CD4-positive, alpha-beta T cell treated with Interleukin-12 subunit alpha and Interleukin-12 subunit beta, for 1 hour (primary cell): ENCODE measurements at places on chromosomes 5 and 9.

DNA sequence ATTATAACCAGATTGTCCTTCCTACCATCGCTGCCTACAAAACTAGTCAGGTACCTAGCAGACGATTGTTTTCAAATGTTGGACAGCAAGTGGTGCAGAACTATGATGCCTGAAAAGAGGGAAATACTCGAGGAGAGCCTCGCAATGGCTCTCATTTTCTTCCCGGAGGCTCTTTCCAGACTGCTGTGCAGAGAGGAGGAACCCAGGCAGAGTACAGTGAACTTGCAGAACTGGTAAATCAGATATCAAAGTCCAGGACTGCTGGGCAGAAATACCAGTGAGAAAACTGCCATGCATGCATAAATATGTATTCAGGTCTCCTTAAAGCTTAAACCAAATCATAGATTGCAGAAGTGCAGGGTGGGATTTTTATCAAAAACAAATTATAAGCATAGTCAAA is 26.4 kb upstream of the UGT3A1 start:
- no peak for DNase-seq

- DNase-seq: no peak
These were observed 11.5 kb upstream of the IRX2 start for GRCh38 chr5:2762744-2763532.

DNA sequence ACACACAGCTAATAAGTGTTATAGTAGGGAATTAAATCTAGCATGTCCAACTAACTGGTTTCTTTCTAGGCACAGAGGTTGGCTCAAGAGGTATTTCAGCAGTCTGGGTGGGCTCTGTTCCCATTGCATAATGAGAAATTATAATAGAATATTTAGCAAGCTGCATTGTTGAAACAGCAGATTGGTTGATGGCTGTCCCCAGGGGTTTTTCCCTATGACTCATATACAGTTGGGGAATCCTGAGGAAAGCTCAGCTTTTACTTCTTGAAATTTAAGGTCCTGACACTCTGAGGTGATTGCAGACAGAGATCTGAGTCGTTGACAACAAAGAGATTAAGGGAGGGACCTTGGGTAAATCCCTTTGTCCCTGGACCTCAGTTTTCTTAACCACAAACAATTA is 38.3 kb upstream of the TNFSF8 start:
- DNase-seq: peak; percentile 22

GRCh38 chr5:35788724-35789123 is 68.0 kb upstream of the IL7R start:
- no peak for DNase-seq

- DNase-seq: no peak
These were observed 15.0 kb upstream of the UGT3A1 start for GRCh38 chr5:36006163-36006562.

DNA sequence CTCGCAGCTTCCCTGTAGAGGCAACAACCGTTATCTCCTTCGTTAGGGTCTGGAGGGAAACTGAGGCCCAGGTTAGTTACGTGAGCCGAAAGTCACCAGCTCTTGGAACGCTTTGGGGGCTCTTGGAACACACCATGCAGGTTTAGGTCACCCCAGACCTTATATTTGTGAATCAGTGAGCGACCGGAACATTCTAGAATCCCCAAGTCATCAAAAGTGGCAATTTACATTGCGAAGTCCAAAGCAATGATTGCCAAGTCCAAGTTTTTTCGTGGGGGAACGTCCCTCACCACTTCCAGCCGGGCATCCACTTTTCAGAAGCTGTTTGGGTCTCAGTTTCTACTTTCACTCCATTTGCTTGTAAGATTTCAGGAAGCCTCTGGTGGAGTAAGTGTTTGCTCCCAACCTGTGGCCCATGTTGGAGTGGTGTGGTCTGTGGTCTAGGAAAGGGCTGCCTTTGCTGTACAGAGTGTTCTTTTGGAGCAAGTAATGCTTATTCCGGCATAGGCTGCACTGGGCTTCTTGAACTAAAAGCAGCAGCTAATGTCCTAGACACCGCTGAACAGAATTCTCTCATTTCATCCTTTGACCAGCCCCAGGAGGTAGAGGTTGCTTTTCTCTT is 32.8 kb upstream of the SPRY4 start:
- no peak for DNase-seq

- DNase-seq: no peak
These were observed 39.9 kb downstream of the BICD2 start for GRCh38 chr9:92724528-92725265.

DNA sequence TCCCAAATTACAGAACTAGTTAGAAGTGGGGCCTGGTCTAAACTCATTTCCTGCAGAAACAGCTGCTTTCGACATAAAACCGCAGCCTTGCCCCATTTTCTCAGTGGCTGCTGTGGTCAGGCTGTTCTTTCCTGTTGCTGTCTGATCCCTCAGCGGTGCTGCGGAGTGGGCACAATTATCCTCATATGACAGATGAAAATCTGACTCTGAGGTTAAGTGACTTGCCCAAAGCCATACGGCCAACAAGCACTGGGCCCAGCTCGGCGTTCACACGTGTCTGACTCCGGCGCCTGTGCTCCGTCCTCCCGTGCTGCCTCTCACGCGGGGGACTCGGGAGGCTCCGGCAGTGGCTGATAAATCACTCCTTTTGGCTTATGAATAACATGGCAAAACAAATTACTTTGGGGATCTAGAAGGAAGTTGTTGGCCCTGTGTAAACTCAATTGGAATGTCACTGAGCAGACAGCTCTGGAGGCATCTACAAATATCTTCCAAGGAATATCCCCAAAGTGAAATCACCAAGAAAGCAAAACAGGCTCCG is 142.6 kb upstream of the LMX1B start:
- DNase-seq: peak; percentile 83

GRCh38 chr5:114325541-114325940 is 36.3 kb upstream of the KCNN2 start:
- no peak for DNase-seq

DNA sequence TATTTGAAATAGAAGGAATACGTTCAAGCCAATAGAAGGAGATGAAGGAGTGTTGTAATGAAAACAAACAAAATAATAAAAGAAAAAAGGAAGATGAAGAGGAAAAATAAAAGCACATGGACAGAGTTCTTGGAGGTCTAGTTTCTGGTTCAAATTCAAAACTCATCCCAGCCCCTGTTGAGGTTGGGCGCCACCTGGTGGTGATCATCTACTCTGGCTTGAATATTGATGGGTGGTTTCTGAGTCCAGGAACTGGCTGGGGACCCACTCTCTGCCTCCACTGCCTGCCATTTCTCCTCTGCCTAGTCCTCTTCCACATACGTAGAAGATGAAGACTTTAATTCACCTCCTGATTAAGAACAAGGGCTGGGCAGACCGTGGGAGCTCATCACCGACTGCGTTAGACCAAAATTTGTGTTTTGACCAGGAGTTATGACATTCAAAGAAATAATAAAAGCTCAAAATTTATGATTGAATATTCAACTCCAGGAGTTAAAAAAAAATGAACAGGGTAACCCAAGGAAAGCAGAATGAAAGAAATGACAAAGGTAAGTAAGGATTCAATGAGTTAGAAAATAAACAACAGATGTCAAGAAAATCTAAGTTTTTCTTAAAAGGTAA is 99.0 kb upstream of the SLC1A3 start:
- DNase-seq: peak; percentile 61

DNA sequence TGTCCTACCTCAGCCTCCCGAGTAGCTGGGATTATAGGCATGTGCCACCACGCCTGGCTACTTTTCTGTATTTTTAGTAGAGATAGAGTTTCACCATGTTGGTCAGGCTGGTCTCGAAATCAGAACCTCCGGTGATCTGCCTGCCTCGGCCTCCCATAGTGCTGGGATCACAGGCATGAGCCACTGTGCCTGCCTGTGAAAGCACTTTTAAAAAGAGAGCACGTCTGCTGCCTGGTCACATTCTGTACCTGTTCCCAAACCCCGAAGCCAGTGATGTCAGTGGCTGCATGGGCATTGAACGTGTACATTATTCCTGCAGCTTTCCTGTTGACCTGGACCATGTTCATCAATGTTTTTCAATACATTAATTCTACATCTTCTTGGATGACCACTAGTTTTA is 35.1 kb upstream of the SIMC1 start:
- DNase-seq: no peak

GRCh38 chr5:67216564-67216963 is 20.0 kb upstream of the CD180 start:
- DNase-seq: no peak

DNA sequence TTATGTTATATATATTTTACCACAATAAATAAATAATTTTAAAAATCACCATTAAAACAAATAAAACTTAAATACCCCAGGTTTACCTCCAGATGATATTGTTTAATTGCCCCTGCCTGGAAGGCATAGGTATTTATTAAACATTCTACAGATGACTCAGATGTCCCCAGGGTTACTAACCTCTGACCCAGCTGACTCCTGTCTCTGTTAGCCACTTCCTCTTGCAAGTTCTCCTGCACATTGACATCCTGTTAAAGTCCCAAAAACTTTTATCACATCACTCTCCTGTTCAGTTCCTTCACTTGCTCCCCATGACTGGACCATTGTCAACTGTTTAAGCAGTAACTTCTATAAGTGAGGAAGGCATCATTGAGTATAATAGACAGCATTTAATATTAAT is 37.0 kb upstream of the RAB3C start:
- DNase-seq: no peak

GRCh38 chr9:93466416-93467061 is 13.2 kb upstream of the FAM120AOS start:
- DNase-seq: no peak

DNA sequence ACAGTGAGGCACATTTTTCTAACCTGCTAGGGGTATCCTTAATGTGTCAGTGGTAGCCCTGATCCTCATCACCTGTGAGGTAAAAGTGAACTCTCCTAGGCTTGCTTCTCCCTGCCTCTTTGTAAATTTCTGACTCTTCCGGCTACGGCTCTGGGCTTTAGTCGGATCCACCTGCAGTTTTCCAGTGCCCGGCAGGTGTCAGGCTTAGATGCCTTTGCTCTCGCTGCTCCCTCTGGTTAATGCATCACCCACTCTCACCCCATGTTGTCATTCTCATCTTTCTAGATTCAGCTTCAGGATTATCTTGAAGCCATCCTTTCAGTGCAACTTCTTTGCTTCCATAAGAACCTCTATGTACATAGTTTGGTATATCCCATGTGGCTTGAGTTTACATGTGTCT is 3.6 kb downstream of the CEP78 start:
- no peak for DNase-seq

DNA sequence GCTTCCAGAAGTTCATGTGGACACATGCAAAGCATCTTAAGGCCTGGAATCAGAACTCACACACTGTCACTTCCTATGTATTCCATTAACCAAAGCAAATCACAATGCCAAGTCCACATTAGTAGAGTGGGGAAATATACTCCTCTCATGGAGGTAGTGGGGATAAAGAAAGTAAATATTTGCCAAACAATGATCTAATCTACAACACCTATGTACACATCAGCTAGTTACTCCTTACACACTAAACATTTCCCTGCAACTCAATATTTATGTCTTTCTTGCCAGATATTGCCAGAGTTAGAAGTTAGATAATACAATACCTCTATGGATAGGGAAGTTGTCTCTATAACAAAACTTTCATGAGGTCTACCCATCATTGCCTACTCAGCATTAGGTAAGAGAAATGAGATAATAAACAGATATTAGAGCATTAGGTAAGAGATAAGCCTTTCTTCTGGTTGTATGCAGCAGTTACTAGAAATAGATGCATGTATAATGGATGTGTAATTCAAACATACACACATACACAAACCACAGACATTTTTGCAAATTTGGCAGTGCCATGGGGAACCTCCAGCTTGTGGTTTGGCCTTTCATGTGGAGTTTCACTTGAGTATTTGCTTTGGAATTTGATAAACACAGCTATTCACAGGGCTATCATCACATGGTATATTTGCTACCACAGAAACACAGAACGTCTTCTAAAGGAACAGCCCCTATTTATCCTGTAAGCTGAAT is 196.5 kb downstream of the TLE1 start:
- DNase-seq: no peak

GRCh38 chr5:62483556-62483955 is 71.0 kb downstream of the IPO11 start:
- no peak for DNase-seq

- no peak for DNase-seq
These were observed 114.7 kb upstream of the ADAMTS19 start for GRCh38 chr5:129345213-129345924.

- DNase-seq: no peak
These were observed 104.4 kb downstream of the ARHGAP26 start for GRCh38 chr5:142874540-142874939.

GRCh38 chr9:4838189-4838546 is 45.4 kb downstream of the RCL1 start:
- DNase-seq: no peak

GRCh38 chr9:84141741-84142370 is 161.3 kb downstream of the RMI1 start:
- no peak for DNase-seq

DNA sequence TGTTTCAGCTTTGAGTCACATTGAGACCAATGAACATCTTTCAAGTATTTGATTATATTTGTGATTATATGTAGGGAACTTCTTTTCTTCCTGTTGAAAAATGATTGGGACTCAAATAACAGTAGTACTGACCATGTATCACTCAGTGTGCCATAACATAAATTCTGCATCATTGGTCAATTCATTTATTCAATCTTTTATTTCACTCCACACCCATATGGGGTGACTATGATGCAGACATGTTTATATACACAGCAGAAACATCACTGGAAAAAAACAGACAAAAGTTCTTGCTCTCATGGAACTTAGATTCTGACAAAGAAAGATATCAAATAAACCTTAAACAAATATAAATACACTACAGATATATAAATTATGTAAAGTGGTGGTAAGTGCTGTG is 74.7 kb upstream of the ANXA1 start:
- DNase-seq: no peak

DNA sequence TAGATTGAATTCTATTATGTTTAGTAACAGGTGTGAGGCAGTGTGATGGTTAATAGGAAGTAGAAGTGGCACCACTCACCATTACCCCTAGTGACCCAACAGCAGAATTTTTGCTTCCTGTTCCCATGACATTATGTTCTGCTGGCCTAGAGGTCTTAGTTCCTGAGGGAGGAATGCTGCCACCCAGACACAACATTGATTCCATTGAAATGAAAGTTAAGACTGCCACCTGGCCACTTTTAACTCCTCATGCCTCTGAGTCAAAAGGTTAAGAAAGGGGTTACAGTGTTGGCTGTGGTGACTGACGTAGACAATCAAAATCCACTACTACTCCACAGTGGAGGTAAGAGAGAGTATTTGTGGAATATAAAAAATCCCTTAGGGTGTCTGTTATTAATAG is 218.9 kb upstream of the NMUR2 start:
- no peak for DNase-seq
